ENCODE measurements at places on chromosomes 1 and 21. TPM values are rescaled to one million over a fixed set of nuclear protein-coding genes. Genes with fewer than 3 reads are reported as not detected.

Gene LIPI
- total RNA-seq = not detected

Gene MARK1
- 0.06 TPM for total RNA-seq

Gene PGBD2
- total RNA-seq = 19.6 TPM

Gene DNALI1
- total RNA-seq = 0.25 TPM

Gene TCHHL1
- total RNA-seq = not detected
